ENCODE measurements at places on chromosomes 12 and 14. TPM values are rescaled to one million over a fixed set of nuclear protein-coding genes. Genes with fewer than 3 reads are reported as not detected.

DNA sequence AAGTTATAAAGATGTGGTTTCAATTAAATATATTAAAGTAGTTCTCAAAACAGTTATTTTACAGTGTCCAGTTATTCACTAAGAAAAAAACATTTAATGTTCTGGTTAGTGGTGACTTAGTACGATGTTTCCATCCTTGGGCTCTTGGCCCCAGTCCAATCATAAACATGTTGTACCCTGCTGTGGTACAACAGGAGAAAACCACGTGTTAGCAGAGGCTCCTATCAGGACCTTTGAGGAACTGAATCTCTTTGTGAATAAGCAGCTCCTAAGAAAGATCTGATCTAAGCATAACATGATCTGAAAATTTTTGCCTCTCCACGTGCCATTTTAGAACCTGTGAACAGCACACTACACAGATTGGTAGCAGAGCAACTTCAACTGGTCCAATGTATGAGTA is 234.0 kb downstream of the SYT1 start:
- DNase-seq: peak; percentile 41

DNA sequence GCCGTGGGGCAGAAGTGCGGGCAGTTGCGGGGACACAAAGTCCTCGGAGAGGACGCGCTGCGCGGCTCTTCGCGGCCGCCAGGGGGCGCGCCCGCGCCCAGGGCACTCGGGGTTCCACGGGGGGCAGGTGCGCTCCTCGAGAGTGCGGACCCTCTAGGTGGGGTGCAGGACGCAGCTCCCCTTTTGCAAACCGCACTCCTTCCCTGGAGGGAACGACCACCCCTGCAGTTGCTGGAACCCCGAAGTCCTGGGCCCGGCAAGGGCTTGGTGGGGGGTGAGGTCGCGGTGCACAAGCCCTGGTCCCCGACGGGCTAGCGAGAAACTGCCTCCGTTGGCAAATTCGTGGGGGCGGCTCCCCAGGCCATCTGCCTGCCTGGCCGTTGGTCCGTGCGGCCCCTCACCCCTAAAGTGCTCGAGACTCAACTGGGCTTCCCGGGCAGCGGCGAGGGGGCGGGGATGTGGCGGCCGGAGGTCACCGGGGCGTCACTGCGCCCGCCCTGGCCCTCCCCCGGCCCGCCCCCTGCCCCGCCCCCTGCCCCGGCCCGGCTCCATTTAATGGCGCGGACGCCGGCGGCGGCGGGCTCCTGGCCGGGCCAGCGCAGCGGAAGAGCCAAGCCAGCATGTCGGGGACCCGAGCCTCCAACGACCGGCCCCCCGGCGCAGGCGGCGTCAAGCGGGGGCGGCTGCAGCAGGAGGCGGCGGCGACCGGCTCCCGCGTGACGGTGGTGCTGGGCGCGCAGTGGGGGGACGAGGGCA is at the start of gene ADSS1:
ADSS1 (plus strand) TSS at position 579 of the 756 bp plus-strand sequence; CDS start at position 621, 42 bp downstream.
- DNase-seq: peak; percentile 35

- no peak for DNase-seq
Measured at GRCh38 chr12:31780096-31780495, 51.3 kb upstream of the AMN1 start.

TAC3 gene
- total RNA-seq: 1.5 TPM

FGF23 gene
- not detected for total RNA-seq

- DNase-seq: no peak
Measured at GRCh38 chr14:59919570-59920377, at the start of gene LRRC9. Gene LRRC9 (plus strand): TSS chr14:59920144.

UBE3B gene
- 45.9 TPM for total RNA-seq

DNA sequence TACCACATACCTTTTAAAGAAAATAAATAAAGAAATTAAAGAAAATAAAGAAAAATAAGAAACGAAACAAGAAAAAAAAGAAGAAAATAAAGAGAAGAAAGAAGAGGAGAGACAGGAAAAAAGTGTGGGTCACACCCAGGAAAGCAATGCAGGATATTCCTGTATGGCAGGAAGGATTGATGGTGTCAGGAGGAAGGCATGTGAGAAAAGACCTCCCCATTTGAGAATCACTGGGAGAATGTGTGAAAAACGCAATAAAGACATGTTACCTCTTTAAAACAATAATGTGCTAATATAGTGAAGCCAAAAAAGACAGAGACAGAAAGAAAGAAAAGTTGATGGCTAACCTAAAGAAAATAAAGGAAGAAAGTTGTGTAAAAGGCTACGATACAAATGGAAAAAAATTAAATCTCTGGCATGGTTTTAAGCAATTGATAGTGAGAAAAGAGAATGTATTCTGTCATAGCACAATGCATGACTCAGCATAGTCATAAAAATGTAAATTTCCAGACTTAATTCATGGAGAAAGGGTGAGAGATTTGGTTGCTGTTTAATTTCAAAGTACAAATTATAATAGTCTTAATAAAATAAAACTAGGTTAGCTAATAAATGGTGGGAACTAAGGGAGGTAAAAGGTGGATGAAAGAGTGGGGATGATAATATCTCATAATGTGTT is 24.3 kb upstream of the FOXG1 start:
- DNase-seq: no peak

GRCh38 chr14:29016050-29016900 is 249.7 kb downstream of the FOXG1 start:
- DNase-seq: peak; percentile 34

DTX1 gene
- 0.11 TPM for total RNA-seq

DNA sequence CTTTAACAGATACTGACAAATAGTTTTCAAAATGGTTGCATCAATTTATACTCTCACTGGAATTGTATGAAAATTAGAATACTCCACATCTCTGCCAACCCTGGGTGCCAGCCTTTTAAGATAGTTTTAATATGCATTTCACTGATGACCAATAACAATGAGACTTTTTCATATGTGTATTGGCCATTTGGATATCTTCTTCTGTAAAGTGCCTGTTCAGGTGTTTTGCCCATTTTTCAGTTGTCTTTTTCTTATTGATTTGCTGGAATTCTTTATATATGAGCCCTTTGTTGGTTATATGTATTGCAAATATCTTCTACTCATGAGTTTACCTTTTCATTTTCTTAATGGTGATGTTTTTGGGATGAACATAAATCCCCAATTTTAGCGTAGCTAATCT is 16.7 kb upstream of the RNU6-7 start:
- no peak for DNase-seq

GRCh38 chr12:65526311-65526710 is 247.8 kb downstream of the MSRB3 start:
- no peak for DNase-seq
